NCI-H774 (cell line): ENCODE measurements at places on chromosomes 4 and X.

- DNase-seq, result no peak
Measured at GRCh38 chr4:55010550-55010949, 114.8 kb downstream of the KDR start.

DNA sequence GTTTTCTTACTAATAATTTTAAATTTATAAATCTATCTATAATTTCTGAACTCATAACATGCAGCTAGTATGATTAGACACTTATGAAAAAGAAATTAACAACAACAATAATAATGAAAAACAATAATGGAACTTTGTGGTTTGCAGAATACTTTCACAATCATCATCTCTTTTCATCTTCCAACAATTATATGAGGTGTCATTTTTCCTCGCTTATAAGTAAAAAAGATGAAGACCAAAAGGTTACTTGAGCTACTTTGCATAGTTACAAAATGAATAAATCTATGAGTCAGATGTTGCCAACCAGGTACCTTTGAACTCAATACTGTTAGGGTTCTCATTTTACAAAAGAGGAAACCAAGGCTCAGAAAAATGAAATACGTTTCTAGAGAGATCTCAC is 98.5 kb upstream of the ELOVL6 start:
- DNase-seq, result no peak

- no peak for DNase-seq
Measured at GRCh38 chr4:108068442-108068841, 78.8 kb downstream of the HADH start.

- DNase-seq, result no peak
Measured at GRCh38 chrX:15525664-15526416, 25.2 kb downstream of the BMX start.

DNA sequence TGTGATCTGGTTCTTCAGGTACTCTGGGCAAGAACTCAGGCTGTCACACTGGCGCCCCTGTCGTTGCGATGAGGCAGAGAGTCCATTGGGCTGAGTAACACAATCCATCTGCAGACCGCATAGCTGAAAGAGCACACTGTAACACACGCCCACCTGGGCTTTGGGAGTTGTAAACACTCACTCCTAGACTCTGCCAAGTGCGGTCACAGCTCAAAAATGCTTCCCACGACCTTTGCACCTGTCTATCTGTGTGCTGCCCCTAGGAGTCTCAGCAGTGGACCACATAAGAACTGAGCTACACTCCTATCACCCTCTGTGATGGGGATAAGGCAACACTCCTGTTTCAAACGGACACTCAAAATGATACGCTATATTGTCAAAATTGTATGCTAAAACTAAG is 2028.3 kb downstream of the PCDH7 start:
- DNase-seq, result no peak

DNA sequence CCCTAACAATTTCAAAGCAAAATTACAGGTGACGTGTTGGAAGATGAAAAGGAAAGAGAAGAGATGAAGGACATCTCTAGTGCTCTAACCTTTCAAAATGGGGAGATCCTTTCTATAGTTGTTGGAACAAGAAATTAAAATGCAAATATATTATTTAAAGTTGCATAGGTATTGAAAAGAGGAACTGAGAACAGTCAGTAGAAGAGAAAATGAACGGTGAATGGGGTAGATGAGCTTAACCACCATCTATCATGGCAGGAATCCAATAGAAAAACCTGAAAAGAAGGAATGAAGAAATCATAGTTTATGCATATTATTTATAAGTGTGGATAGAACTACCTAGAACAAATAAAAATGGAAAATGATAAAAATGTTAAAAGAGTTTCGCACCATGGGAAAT is 42.0 kb downstream of the ANXA5 start:
- no peak for DNase-seq

DNA sequence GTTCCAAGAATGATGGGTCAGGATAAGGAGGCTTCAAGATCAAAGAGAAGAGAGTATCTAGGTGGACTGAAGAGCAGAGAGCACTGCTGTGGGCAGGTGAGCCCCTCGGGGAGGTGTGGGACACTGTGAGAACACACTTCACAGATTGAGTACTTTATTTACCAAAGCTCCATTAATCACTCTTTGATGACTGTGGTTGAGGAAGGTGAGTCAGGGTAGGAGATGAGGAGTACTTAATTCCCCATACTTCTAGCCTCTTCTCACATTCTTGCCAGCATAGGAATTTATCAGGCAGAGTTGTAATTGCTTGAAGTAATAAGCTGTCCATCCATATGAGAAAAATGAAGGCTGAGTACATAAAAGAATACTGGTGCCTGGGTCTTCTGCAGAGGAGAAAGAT is 375.3 kb downstream of the PCDH10 start:
- DNase-seq, result no peak

DNA sequence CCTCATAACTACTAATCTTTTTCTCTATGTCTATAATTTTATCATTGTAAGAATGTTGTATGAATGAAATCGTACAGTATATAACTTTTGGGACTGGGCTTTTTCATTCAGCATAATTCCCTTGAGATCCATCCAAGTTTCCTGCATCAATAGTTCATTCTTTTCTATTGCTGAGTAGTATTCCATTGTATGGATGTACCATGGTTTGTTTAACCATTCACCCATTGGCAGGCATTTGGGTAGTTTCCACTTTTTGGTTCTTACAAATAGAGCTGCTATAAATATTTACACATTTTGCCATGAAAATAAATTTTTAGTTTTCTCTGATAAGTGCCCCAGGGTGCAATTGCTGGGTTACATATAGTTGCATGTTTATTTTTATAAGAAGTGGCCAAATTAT is 659.8 kb downstream of the RAPGEF2 start:
- no peak for DNase-seq

DNA sequence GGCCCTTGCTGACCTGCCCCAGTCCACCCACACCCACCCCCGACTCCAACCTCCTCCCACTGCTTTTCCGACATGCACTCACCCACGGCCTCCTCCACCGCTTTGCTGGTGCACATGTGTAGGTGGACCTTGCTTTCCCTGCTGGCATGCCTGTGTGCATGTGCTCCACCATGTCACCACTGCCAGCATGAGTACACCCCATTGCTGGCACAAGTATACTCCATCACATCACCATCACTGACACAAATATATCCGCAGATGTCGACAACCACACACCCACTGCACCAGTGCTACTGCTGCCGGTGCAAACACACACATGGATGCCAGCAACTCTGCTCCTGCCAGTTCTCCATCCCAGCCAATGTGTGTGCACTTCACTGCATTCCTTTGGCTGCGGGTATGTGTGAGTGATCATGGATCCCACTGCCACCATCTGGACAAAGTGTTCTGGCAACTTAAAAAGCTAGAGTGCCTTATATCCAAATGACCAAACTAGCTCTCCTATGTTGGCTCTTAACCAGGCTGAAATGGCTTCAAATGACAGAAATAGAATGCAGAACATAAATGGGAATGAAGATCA is 1072.3 kb downstream of the RAPGEF2 start:
- no peak for DNase-seq
